NAMALWA (cell line): ENCODE measurements at places on chromosomes 2 and 18.

DNA sequence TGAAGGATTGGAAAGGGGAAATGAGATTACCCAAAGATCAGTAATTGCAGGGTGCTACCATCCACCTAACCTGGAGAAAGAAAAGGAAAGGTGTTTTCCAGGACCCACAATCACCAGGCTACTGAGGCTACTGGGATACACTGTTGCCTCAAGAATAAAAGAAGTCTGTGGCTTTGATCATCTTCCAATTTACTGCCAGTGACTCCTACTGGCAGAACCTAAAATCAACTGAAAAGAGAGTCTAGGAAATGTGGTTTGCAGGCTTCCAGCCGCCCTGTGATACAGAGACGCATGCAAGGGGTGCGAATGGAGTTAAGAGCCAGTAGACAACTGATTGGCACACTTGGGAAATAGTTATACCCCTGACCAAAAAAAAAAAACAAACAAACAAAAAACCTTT lies 16.6 kb upstream of the TTL start:
- DNase-seq = peak; percentile 20

DNA sequence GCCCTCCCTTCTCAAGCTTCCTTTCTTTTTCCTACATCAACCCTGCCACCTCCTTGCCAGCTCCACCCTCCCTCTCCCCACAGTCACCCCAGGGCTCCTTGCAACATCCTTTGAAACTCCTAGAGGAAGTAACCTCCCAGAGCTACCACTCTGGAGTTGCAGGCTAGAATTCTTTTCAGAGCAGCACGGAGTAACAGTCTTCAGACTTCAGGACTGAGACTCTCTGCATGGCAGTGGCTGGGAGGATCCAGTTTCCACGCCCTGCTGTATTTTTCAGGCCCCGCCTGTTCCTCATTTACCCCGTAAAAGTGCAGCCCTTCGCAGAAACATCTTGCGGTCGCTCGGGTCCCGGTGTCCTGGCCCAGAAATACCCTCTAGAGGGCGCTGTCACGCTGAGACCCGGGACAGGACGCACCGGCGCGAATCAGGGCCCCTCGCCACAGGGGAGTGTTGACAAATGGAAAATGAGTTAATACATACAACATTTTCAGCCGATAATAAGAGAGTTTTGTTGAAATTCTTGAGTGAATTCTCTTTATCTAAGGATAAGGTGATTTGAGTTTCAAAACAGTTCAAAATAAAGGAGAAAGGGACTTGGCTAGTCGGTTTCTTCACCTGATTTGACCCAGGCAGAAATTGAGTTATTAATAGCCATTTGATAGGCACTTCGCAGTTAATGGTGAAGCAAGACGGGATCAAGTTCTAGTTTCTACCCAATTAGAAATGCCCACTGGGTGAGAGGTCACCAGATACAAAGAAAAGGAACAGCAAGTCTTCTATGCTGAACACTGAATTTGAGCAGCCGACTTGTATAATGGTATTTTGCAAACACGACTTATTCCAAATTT lies 18.5 kb upstream of the NTSR2 start:
- DNase-seq = peak; percentile 94

- DNase-seq = no peak
Observed at GRCh38 chr2:197847651-197848401, 43.4 kb downstream of the PLCL1 start.

DNA sequence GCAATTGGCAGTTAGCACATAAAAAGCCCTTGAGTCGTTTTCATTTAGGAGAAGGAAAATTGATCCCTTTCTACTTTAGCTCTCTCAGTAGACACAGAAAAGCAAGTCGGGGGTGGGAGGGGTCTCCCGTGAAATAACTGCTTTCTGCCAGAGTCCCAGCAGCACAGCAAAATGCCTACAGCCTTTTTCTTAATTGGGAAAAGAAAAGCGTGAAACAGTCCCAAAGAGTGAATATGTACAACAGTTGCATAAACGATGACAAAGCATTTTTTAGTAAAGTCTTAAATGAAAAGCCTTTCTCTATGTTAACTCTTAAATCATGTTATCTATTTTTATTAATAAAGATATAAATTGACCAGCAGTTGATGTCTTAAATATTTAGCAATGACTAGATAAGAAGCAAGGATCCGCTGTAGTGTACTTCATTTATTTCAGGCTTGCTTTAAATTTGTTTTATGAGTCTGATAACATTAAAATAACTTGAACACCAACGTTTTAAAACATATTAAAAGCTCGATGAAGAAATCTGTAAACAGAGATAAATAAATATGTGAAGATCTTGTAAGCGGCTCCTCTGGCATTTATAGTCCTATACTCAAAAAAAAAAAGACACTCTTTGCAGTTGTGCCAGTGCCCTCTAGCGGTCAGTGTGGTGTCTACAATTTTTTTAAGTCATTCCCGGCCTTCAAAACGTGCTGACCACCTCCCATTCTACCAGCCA lies 42.3 kb upstream of the ATIC start:
- peak; percentile 82 for DNase-seq

- DNase-seq = no peak
Observed at GRCh38 chr2:1041012-1041805, 90.6 kb downstream of the SNTG2 start.

DNA sequence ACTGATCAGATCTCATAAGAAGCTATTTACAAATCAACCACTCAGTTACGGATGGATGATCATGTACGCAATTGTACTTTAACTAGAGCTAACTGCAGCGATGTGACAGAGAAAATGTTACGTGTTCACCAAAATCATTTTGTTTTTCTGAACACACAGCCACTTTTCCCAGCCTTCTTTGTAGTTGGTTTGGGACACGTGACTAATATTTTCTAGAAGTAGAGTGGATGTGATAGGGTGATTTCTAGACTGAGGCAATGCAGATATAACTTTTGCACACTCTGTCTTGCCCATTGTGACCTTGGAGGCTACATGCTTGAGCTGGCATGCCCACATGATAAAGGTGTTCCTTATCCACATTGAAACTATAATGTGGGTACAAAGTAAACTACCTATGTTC lies 9.9 kb upstream of the SLC9A4 start:
- DNase-seq = no peak

DNA sequence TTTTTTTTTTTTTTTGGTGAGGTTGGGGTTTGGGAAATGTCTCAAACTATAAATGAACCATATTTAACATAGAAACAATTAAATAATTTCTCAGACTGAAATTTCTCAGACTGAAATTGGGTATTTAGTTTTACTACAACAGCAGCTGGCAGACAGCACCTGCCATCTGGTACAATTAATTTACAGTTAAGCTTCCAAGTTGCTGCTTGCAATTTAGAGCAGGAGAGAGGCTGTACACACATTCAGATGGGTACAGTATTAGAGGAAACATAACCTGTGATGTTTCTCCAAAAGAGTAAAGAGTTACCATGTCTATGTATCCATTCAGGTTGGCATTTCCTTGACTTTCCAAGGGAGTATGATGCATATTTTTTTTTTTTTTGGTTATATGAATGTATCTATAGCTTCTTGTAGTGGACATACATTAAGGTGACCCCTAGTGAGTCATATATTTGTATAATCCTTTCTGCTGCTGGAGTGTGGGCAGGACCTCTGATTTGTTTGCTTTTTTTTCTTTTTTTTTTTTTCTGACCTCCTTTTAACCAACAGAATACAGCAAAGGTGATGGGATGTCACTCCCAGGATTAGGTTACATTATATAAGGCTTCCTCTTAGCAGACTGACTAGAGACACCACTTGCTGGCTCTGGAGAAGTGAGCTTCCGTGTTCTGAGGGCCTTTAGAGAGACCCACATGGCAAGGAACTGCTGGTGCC lies 201.7 kb downstream of the PTH2R start:
- no peak for DNase-seq

GRCh38 chr2:9985531-9986328 lies 34.2 kb downstream of the GRHL1 start:
- no peak for DNase-seq

DNA sequence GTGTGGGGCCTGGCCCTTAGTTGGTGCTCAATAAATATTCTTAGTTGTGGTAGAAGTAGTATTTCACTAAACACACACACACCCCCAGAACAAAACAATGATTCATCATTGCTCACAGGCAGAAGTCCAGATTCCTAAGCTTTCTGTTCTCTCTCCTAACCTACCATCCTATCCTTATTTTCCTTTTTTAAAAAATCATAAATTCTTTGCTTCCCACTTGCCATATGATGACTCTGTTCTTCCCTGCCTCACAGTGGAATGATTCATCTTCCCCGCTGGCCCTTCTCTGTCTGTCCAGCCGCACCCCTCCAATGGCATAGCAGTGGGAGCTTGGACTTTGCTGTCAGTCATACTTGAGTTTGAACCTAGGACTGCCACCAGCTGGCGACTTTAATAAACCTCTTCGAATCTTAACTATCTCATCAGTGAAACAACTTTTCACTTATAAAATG lies 5.2 kb downstream of the EML6 start:
- DNase-seq = no peak

- peak; percentile 87 for DNase-seq
Observed at GRCh38 chr2:113203901-113204519, 30.2 kb downstream of the PSD4 start.

DNA sequence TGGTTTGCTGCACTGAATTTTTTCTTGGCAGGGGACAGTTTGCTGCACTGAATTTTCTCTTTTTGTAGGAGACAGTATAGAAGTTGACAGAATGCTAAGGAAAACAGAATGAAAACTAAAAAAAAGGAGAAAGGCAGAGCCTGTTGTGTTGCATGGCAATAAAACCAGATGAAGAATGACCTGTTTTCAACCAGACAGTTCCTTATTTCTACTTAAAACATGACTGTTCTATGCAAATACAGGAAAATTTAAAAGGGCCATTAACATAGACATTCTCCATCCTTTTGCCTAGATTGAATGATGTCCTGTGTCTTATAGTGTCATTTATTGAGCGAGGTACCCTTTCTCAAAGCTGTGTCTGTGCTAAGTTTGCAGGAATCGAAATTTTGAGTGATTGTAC lies 33.3 kb downstream of the ABI2 start:
- no peak for DNase-seq

DNA sequence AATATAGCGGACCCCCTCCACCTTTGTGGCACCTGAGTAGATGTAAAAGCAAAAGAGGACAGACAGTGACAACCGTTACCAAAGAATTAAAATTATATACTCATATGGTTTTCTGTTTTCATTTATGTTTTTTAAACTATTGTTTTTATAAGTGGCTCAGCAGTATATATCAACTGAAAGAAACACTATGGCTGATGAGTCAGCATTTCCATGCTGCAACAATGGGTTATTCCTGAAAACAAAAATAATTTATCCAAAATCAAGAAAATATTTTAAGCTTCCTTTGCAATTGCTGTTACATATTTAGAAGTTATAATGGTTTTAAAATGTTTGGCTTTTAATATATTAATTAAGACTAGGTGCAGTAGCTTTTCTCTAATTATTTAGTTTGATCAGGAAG lies 17.7 kb downstream of the MRPS9 start:
- DNase-seq = no peak

GRCh38 chr18:8767340-8767739 lies 62.0 kb downstream of the MTCL1 start:
- DNase-seq = no peak

DNA sequence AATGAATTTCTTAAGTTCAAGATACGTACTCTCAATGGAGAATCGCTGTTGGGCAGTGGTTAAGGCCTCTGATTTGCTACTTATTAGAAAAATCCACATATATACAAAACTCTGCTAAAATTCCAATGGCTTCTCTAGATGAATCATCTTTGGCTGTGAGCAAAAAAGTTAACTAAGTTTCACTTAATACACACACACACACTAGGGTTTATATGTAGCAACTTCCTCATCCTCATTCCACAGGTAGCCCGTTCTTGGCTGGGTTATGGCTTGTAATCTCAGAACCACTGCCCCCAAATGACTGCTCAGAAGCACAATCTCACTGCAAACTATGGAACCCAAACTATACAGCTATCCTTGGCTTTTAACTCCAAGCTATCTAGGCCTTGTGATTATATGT lies 99.7 kb downstream of the SMAD2 start:
- DNase-seq = no peak

- no peak for DNase-seq
Observed at GRCh38 chr2:32720771-32721170, 92.9 kb downstream of the TTC27 start.

DNA sequence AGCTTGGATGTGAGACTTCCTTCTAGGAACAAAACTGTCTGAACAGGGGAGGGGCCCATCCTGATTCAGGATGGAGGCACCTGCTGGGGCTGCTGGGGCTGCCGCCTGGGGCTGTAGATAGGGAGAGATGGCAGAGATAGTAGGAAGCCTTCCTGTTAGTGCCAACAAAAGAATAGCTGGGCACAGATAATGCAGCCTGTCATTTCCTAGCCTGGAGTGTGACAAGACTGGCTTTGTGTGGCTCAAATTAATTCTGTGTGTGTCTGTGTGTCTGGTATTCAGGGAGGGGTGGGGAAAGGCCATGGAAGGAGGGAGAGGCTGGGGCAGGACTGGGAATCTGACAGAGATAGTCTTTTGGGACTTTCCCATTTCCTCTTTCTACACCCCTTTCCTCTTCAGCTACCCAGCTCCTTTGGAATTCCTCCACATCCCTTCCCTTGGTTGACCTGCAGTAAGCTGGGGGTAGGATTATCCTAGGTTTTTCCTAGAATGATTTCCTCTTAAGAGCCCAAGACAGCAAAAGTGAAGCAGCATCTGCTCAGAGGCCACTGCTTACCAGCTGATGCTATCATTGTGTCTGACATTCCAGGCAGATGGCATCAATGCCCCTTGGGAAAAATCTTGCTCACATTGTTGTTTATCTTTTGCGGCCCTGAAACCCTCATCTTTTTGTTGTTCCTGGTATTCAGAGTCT lies 144.9 kb upstream of the LHCGR start:
- no peak for DNase-seq

- no peak for DNase-seq
Observed at GRCh38 chr2:181163139-181163538, 182.7 kb downstream of the UBE2E3 start.

GRCh38 chr2:47420214-47420613 lies 17.3 kb downstream of the MSH2 start:
- DNase-seq = no peak

DNA sequence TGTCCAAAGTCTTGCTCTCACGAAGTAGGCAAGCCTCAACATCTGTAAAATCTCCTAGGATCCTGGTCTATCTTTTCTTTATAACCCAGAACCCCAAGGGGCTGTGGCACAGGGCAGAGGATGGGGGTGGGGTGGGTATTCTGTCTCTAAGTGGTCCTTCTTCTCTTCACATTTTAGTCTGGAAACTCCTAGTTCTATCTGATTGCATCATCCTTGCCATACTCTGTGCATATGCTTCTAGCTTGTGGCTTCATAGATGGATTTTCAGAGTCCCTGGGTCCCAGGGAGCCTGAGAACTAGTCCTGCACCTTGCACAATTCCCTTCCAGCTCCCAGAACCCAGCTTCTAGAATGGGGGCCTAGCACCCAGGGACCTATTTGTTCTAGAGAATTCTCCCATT lies 52.5 kb downstream of the RNF152 start:
- DNase-seq = no peak

- no peak for DNase-seq
Observed at GRCh38 chr18:57433934-57434535, 1.1 kb upstream of the ONECUT2 start.

DNA sequence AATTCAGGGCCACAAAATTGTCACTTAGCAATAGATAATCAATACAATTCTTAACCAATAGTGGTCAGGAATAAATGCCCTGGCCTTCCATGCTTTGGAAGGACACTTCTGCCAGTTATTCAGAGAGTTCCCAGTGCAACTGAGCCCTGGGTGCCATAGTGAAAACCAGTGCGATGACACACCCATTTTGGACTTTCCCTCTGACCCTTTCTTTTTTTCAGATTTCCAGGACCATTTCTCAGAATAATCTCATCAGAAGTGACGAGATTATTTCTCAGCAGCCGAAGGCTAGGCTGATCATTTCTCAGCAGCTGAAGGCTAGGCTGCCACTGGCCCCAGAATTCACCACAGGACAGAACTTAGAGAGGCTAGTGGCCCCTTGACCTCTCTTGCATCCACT lies 106.6 kb upstream of the MYCN start:
- DNase-seq = no peak
